Non-pigmented ciliary epithelial cell (primary cell): ENCODE measurements at places on chromosomes 5 and 9.

GRCh38 chr9:116546711-116547581, 140.2 kb upstream of the TRIM32 start:
- DNase-seq, result no peak

GRCh38 chr5:74367934-74368333, 272.6 kb downstream of the ENC1 start:
- DNase-seq, result no peak

- DNase-seq, result no peak
Observed at GRCh38 chr5:137737349-137738131, 1.7 kb upstream of the KLHL3 start.

DNA sequence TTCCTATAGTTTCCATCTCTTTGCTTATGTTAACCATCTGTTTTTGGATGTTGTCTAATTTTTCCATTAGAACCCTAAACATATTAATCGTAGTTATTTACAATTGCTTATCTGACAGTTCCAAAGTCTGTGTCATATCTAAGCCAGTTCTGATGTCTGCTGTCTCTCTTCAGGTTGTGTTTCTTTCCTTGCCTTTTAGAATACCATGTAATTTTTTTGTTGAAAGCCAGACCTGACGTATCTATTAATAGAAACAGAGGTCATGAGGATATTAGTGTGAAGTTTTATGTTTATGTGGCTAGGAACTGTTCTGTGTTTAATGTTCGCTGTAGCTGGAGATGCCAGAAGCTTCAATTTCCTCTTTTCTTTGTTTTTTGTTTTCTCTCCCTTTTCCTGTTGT, 52.2 kb downstream of the ZNF618 start:
- no peak for DNase-seq

- no peak for DNase-seq
Observed at GRCh38 chr9:126154182-126154827, 172.3 kb upstream of the MVB12B start.

GRCh38 chr9:88874391-88874790, 116.9 kb upstream of the S1PR3 start:
- DNase-seq, result no peak

- DNase-seq, result no peak
Observed at GRCh38 chr9:17137566-17137965, 2.7 kb downstream of the CNTLN start.

GRCh38 chr5:12522116-12522515, 617.9 kb upstream of the CTNND2 start:
- DNase-seq, result no peak

- no peak for DNase-seq
Observed at GRCh38 chr9:72857624-72857996, 95.2 kb downstream of the ALDH1A1 start.

- DNase-seq, result no peak
Observed at GRCh38 chr5:17219006-17219422, 1.6 kb downstream of the BASP1 start.

DNA sequence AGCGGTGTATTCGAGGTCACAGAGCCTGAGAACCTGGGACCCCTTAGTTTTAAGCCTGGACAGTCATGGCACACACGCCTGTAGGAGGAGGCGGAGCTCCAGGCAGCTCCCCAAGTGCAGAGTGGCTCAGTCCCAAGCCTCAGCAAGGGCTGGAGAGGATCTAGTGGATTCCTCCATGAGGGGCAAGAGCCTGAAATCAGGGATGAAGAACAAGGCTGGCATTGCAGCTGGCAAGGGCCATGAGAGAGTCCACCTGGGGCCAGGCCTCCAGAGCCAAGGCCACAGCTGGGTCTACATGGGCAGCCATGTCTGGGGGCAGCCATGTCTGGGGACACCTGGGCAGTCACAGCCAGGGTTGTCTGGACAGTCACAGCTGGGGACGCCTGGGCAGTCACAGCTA, 21.9 kb downstream of the ADAMTSL2 start:
- DNase-seq, result no peak

GRCh38 chr9:5446451-5447236, 3.7 kb upstream of the CD274 start:
- DNase-seq, result no peak

GRCh38 chr5:158922263-158922592, 177.5 kb downstream of the EBF1 start:
- no peak for DNase-seq

DNA sequence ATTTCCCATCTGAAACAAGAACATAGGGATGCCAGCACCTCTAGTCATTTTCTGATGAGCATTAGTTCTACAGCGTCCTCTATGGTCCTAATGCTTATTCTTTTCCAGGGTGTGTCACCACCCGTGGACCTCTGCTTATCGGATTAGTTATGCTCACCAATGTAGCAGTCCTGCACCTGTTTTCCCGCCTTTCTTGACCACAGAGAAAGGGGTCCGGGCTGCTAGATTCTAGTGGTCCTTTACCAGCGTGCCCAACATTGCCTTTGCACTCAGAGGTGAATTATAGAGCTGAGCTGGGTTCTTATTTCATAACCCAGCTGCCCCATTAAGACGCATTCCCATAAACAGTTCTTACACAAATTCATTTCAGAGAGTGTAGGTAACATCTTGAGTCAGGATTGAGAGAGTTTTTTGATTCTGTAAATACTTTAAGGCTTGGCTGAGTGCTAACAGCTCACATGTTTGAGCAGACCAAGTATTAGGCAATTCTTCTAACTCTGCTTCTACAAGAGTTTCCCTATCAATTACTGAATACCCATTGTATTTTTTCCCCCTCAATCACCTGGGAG, 2205.1 kb upstream of the C9orf72 start:
- DNase-seq, result no peak

DNA sequence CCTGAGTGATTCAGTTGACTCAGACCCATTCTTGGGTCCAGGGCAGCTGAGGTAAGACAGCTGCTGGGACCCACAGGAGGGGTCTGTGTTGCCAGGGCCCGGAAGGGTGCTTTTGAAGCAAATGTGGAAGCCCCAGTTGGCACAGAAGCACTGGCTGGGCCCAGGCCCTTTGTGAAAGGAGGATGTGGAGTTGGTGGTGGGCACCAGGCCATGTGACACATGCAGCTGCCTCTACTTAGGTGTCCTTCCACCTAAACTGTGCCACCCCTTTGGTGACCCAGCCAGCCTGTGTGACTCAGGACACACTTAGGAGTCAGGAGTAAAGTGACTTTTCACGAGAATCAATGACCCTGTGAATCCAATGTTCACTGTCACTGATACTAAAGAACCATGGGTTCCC, 114.3 kb upstream of the SLC25A48 start:
- DNase-seq, result no peak

DNA sequence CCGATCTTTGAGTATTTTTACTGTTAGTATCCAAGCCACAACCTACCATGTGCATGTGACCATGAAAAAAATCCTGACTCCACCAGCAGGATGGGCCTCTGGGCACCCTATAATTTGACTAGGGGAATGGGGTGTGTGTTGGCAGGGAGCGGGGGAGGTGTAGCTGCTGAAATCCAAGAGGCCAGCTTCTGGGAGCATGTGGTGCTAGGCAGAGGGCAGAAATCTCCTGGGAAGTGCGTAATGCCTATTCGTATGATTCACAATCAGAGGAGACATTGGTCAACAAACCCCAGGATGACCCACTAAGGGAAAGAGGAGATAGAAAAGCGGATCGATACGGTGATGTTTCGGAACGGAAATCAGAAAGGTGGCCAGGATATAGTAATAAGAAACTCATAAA, 149.9 kb downstream of the ARSB start:
- no peak for DNase-seq

DNA sequence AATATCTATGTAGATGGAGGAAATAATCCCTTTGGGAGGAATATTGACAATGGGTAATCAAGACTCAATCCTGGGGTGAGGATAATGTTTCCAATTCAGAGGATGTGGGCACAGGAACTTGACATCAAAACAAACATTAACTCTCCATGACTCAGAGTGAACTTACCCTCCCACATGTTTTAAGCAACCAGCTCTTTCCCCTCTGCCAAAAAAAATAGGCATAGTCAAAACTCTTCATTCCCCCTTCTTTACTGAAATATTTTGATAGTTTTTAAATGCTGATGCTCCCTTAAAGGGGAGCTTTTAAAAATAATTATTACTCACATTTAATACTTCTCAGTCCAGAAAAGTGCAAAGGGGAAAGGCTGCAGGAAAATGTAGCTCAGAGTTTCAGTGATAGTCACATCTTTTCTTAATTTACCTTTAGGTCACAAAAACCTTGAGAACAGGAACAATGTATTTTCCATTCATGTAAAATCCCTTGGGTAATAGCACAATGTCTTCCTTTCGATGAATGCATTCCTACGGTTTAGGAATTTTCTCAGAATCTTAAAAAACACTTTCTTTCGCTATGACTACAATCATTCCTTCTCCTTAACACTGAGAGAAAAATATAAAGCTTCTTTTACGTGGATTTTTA, 298.4 kb upstream of the GRAMD2B start:
- DNase-seq, result peak; percentile 27

DNA sequence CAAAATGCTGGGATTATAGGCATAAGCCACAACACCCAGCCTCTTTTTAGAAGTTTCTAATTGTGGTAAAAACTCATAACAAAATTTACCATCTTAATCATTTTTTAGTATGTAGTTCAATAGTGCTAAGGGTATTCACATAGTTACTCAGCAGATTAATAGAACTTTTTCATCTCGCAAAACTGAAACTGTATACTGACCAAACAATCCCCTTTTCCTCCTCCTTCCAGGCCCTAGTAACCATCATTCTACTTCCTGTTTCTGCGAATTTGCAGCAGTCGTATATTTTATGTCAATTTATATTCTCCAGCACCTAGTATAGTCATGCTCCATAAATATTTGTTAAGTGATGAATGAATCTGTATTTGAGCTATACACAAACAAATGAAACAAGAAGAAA, 86.3 kb upstream of the ERBIN start:
- DNase-seq, result no peak

DNA sequence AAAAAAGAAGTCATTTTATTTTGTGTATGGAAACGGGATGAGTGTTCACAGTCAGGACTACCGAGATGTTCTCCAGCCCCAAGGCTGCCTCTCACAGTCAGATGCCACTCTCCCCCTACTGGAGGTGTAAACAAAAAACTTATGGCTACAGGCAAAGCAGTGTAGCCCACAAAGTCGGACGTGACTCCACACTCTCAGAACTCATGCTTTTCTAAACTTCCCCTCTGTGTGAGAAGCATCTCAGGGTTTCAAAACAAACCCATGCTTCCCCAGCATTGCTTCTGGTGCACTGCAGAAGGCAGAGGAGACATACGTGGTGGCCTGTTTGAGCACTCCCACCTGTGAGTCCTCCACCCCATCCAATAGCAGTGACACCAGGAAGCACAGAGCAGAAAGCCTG, 580.3 kb downstream of the BNC2 start:
- DNase-seq, result no peak

DNA sequence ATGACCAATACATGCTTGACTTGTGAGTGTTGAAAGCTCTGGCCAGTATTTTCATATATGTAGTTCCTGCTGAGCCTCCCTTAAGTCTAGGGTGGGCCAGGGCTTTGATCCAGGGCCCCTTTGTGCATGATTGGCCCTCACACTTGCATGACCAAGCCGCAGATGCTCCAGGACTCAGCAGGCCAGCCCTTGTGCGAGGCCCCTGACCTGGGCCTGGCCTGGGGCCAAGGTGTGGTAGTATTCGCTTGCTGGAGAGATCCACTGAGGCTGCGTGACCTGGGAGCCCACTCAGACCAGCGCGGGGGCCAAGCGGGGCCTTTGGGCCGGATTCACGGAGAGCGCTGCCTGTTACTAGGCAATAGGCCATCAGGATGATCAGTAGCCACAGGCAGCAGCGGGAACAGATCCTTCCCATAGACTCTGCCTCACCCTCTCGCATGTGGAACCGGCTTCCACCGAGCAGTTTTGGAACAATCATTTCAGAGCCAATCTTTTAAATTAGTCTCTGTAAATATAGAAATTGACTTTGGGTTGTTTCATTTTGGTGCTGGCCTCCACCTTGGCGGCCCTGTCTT, 79.0 kb upstream of the PTCH1 start:
- no peak for DNase-seq

GRCh38 chr5:147835386-147835798, 3.9 kb upstream of the SPINK1 start:
- DNase-seq, result peak; percentile 8

DNA sequence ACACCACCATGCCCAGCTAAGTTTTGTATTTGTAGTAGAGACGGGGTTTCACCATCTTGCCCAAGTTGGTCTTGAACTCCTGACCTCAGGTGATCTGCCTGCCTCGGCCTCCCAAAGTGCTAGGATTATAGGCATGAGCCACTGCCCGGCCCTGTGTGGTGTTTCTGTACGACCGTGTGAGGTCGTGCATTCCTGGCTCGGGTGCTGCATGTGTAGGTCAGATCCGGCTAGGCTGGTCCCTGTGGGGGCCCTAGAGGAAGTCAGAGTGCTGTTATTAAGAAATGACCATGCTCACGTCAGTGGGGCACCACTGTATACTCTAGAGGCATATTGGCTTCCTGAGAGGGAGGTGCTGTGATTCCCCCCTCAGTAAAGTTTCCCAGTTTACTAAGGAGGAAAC, 13.7 kb downstream of the WNK2 start:
- DNase-seq, result no peak
